ENCODE measurements at places on chromosomes 5 and 9.

DNA sequence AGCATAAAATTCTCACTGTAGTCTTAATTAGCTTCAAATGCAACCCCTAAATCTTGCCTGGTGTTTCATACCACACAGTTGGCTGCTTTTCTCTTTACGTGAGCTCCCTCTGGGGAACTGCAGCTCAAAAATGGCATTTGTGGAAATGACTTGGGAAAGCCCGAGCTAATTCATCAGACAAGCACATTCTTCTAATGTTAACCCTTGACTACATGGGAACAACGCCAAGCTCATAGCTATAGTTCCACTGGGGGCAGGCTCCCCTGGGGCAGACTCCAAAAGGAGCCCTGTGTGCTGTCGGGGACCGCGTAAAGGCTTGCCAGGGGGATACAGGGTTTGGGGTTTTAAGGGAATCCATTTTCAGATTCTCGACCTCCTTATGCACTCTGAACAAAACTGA, 301.4 kb upstream of the DAP start:
- no peak for DNase-seq

DNA sequence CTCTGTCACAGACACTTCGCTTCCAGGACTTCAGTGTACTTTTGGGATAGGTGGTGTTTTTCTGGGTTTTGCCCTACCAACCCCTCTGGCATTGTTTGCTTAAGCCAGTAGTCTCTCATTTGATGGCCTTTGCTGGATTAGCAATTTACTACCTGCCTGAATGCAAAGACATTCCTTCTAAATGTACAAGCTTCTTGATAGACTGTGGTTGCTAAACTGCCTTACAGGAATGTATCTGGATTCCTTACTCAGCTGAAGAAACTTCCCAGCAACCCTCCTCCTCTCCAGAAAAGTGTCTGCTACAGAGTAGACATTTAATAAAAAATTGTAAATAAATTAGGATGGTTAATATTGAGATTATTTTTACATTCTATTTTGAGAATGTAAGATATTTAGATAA, 1916.7 kb downstream of the EFNA5 start:
- DNase-seq, result no peak

DNA sequence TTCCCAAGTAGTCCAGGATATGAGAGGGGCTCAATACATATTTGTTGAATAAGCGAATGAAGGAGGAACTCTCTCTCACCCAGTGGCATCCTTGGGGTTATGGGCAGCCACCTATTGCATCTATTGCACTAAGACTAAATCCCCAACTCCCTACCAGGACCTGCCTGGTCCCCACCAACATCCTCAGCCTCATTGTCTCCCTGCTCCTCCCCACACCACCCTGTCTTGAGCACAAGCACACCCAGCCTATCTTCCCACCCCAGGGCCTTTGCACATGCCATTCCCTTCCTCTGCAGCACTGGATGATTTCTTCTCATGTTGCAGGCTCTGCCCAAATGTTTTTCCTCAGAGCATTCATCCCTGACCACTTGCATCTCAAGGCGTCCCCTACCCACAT, 133.8 kb downstream of the BARX1 start:
- DNase-seq, result no peak

DNA sequence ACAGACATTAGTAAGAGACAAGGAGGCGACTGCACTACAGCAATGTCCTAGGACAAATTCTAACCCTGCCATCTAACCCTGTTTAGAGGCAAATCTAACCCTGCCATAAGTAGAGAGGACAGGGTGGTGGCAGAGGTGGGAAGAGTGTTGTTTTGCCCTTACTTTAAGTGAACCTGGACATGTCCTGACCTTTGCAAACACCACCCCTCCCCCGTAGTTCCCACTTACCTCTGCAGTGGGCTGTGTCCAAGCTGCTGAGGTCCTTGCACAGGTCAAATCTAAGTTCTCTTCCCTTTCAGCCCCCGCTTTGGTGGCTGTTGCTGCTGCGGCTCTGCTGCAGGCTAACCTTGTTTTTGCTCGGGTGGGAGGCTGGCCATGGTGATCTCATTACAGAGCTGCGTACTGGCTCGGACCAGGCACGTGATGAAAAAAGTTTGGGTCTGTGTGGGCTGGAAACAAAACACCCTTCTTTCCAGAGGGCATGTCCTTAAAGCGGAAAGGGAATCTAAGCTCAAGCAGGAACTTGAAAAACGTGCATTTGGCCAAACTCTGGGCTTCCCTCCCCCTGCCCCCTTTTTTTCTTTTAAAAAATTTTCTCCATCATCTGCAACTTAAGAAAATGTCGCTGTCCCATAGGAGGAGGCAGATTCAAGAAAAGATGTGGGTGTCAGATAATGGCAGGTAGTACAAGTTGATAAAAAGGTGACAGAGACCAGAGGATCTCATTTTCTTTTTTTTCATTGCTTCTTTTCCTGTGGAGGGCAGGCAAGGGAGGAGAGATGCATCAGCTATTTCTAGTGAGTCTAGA, at the start of gene FAXDC2:
TSS of gene FAXDC2 (minus strand) at position 349 of the 808 bp plus-strand sequence. CDS start 12,425 bp downstream, outside the sequence.
- no peak for DNase-seq

GRCh38 chr5:130333089-130333488, 428.8 kb downstream of the CHSY3 start:
- DNase-seq, result no peak

DNA sequence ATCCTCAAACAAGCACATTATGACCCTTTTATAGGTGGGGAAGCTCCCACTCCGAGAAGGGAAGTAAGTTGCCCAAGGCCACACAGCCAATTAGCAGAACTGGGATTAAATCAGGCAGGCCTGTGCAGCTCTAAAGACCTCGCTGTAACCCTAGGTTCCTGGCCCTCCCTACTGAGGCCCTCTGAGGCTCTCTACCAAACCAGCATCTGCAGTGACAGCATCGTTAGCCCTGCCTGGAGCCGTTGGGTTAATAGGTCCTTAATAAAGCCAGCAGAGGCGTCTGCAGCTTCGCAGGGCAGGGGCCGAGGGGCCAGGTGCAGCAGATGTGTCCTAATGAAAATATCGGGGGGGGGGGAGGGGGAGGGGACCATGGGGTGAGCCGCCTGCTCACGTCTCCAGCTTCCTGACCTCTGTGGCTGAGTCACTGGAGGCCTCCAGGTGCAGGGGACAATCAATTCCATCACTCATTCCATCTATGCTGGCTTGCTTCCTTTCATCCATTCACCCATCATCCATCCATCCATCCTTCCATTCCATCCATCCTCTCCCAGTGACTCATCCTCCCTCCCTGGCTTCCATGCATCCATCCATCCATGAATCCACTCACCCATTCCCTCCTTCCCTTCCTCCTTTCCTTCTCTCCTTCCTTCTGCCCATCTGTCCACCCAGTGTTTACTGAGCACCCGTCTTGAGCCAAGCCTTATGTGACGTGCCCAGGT, 203.9 kb downstream of the C9orf50 start:
- DNase-seq, result no peak

- no peak for DNase-seq
These were observed 20.8 kb upstream of the KIF2A start for GRCh38 chr5:62284946-62285891.

DNA sequence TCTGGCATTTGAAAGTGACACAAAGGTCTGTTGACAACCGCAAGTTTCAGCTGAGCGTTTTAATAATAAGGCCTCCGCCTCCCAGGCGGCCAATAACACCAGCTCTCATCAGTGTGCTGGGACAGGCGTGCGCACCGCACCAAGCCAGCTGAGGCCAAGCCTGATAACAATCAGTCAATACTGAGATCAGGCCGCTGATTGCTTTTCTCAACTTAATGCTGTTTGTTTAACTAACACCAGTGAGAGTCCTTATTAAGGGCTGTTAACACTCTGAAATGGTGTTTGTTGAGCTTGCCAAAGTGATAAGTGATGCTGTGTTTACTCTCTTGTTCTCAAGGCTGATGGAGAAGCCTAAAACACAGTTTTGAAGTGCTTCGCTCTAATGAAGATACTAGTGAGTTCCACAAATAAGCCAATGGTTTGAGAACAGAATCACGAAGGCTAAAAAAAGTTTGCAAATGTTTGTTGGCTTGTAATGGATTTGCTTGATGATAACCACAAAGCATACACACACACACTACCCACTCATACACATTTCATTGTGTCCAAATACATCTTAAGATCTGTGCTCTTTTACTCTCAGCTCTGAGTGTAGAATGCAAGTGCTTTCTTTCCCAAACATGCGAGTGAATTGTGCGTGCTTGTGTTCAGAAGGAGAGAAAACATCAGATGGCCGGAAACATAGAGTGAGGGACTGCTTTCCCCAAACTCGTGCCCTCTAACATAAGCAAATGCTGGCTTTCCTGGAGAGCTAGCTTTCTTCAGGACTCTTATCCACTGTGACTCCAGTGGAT, 330.4 kb upstream of the KLF4 start:
- DNase-seq, result no peak

- DNase-seq, result no peak
These were observed 31.6 kb downstream of the LRRTM2 start for GRCh38 chr5:138843316-138844124.

- no peak for DNase-seq
These were observed 54.3 kb downstream of the ZNF618 start for GRCh38 chr9:113930390-113930783.

DNA sequence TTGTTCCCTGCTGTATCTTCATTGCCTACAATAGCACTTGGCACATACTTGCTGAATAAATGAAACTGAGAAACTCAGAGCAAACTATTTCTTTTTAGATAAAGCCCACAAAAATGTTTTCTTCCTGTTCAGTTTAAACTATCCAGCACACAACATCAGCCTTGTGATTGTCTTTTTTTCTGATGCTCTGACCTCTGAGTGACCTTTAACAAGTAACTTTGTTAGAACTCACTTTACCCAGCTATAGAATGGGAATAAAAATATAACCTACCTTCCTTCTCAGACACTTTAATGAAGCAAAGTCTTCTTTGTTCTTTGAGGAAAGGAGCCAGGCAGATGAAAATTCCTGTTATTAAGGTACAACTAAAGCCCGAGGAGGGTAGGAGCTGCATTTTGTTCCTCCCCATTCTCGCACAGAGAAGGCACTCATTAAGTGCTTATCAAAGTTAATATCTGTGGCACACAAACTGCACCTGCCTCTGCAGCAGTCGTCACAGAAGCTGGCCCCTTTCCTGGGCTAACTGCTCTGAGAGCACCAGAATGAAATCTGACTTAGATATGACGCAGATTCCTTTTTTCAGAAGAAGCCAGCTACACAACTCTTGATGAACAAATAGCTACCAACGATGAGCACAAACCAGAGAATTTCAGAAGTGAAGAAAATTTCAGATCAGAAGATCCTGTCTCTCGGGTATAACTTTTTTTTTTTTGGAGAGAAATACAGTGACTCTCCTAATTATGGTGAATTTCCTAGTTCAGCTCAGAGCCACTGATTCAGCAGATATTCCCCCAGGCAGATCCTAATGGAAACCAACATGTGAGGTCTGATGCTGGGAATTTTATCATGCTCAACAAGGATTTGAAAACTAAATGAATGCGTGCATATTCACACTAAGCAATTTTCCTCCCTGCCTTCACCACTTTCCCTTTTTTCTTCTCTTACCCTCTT, 31.0 kb upstream of the NR3C1 start:
- DNase-seq, result peak; percentile 71

GRCh38 chr9:4946937-4947336, 38.1 kb upstream of the JAK2 start:
- no peak for DNase-seq

DNA sequence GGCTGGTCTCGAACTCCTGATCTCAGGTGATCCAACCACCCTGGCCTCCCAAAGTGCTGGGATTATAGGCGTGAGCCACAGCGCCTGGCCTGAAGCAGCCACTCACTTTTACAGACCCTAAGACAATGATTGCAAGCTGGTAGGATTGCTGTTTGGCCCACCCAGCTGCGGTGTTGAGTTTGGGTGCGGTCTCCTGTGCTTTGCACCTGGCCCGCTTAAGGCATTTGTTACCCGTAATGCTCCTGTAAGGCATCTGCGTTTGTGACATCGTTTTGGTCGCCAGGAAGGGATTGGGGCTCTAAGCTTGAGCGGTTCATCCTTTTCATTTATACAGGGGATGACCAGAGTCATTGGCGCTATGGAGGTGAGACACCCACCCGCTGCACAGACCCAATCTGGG, 1.5 kb downstream of the CA9 start:
- DNase-seq, result no peak

GRCh38 chr9:13053504-13053903, 226.0 kb downstream of the MPDZ start:
- no peak for DNase-seq

GRCh38 chr9:133344071-133344470, 3.9 kb downstream of the MED22 start:
- no peak for DNase-seq

- no peak for DNase-seq
These were observed 243.8 kb downstream of the ADAMTSL1 start for GRCh38 chr9:18717759-18718158.

GRCh38 chr5:135323227-135323626, 75.8 kb downstream of the MACROH2A1 start:
- no peak for DNase-seq

DNA sequence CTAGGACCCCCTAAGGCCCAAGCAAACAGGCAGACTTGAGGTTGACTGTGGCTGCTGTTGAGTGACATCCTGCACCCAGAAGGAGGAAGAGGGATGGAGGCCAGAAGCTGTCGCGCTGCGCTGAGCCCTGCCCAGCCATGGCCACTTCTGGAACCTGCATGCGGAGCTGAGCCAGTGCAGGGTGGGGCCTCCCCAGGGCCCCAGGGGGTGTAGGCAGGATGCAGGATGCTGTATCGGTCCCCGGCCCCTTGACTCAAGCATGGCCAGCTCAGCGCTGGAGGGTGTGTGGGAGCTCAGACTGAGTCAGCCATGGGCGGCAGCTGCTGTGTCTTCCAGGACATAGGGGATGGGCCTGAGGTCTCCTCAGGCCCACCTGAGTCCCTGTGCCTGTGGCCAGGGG, 26.9 kb downstream of the GLT6D1 start:
- no peak for DNase-seq

DNA sequence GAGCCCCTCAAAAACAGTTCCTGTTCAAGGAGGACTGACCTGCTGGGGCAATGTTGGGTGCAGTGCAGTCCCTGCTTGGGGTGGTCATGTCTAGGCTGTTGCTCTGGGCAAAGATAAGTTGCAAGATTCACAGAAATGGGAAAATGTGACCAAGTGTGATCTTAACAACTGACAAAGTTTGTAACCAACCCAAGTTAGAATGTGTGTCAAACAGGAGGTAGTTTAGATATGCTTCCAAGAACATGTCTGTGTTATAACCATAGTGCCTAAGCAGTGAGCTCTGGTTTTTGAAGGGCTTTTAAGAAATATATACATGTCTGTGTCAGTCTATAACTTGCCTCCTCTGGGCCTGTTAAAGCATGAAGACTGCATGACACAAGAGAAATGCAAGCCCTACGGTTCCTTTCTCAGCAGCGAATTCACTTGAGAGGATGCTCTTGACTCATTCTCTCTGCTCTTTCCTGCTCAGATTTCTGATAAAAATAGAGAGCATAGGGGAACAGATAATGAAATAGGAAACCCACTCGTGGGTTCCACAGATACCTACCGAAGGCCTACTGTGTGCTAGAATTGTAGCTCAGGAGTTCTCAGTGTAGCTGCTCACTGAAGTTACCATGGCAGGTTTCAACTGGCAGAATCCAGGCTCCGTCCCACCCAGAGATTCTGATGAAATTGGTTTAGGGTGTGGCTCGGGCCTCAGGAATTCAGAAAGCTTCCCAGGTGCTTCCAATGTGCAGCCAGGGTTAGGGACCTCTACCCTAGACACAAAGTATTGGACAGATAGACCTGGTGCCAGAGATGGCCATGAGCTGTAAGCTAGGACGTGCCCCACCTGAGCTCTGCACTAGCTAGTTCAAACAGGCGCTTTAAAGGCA, 52.4 kb downstream of the ARHGEF37 start:
- no peak for DNase-seq
